ENCODE measurements at places on chromosomes 13 and 19. TPM values are rescaled to one million over a fixed set of nuclear protein-coding genes. Genes with fewer than 3 reads are reported as not detected.

PDCD5 gene
- 90.0 TPM for total RNA-seq

PPP1R37 gene
- 39.7 TPM for total RNA-seq

OR4F17 gene
- total RNA-seq, result not detected

ERICH6B gene
- total RNA-seq, result not detected

PRR36 gene
- not detected for total RNA-seq

CGB1 gene
- total RNA-seq, result not detected

IGFL3 gene
- not detected for total RNA-seq

MBD3L3 gene
- total RNA-seq, result not detected

ARRDC5 gene
- not detected for total RNA-seq

BRCA2 gene
- 4.6 TPM for total RNA-seq

Measured in dermis blood vessel endothelial cell (primary cell).